ENCODE measurements at places on chromosomes 16 and 17.

DNA sequence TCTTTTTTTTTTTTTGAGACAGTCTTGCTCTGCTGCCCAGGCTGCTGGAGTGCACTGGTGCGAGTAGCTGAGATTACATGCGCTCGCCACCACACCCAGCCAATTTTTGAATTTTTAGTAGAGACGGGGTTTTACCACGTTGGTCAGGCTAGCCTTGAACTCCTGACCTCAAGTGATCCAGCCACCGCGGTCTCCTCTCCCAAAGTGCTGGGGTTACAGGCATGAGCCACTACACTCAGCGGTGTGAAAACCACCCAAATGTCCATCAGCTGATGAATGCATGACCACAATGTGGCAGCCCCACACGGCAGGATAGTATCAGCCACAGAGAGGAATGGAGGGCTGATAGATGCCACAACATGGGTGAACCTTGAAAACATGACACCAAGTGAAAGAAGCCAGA, 2.1 kb downstream of the P2RX5 start:
- peak; percentile 69 for DNase-seq

DNA sequence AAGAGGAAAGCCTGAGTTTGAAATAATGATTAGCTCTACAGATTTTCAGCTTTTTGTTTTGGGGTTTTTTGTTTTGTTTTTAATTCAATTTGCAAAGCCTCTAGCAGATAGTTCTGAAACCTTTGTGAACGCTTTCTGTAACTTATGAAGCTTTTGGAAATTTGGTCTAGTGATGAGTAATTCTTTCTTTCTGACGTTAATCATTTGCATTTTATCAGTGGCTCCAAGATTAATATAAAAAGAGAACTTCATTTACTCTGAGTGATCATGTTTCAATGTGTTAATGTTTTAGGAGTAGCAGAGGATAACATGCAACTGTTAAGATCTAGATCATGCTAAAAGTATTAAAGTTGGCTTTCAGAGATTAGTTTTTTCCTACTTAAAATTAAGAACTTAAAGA, 160.3 kb upstream of the TBX2 start:
- DNase-seq, result no peak

DNA sequence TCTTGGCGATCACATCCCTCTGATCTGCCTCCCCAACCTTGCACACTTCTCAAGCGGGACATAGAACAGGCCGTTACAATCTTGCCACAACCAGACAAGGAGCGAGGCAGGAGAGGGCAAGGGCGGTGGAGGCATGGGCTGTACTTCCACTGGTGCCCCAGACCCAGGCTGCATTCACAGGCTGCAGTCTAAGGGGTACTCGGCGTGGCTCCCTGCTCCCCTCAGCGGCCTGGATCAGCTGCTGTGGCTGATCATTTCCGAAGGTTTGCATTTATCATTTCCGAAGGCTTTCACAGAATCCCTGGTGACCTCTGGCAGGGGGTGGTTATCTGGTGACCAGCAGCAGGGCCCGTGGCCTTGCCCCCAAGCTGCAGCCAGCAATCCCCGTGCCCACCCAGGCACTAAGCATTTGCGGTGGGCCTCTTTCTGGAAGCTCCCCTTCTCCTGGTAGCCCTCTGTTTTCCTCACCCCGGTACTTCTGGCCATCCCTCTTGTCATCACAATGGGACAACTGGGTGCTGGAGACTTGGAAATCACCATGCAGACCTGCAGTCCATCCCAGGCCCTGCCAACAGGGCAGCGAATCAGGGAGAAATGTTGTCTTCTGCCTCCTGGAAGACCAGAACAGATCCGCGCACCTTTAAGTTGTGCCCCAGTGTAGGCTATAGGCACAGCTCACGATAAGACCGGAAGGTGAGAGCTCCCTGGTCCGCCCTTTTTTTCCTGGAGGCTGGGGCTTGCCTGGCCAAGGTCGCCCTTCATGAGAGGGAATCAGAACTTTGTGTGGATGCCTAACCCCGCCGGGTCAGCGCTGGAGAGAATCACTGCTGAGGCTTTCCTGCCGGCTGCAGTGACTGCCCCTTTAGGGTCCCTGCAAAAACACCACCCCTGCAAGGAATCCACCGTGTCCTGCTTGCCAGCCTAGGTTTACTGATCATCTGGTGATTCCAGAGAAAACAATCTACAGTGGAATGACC, 1739.1 kb downstream of the TP53TG3F start:
- no peak for DNase-seq

- DNase-seq, result no peak
Observed at GRCh38 chr17:42475121-42475520, 16.4 kb downstream of the ATP6V0A1 start.

GRCh38 chr17:41683441-41684007, 5.2 kb upstream of the EIF1 start:
- DNase-seq, result no peak

DNA sequence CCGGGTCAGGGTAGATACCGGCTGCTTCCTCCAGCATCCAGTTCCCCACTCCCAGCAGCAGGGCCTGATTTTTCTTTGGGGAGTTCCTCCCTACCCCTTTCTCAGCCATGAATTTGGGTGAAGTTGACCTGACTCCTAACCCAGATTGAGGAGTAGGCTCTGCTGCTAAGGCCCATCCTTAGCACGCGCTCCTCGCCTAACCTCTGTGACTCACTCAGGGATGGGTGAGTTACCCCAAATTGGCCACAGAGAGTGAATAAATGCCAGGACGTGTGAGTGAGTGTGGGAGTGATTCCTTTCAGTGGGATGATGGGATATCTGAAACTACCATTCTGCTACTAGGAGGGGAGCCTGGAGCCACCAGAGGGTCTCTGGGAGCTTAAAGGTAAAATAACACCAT, 28.9 kb upstream of the ABCC12 start:
- DNase-seq, result no peak

DNA sequence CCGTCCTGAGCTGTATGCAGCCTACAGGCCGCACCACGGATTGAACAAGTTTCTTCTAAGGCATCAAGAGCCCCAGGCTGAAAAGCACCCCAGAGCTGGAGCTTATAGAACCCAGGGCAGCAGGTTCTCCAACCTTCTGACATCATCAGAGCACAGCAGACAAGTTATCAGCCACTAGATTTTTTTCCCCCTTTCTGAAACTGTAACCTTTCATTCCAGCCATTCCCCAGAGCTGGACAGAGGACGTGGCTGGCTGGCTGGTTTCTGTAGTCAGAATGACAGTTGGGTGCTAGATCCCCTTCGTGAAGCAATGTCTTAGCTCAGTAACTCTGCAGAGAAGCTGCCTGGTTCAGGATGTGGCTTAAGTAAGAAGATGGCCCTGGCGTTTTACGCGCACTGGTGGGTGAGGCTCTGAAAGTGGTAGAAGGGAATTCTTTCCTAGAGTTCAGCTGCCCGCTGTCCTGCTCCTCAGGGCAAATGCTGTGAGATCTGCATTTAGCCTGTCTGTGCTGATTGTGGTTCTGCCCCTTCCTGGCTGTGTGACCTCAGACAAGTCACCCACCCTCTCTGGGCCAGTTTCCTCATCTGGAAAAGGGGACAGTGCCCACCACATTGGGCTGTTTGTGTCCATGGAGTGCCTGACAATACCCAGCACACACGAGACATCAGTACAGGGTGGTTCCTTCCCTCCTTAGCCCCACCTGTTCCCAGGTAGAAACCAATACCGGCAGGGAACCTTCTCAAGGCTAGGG, 9.1 kb downstream of the DEXI start:
- DNase-seq, result no peak

GRCh38 chr16:800834-801511, 439 bp upstream of the GNG13 start:
- no peak for DNase-seq

DNA sequence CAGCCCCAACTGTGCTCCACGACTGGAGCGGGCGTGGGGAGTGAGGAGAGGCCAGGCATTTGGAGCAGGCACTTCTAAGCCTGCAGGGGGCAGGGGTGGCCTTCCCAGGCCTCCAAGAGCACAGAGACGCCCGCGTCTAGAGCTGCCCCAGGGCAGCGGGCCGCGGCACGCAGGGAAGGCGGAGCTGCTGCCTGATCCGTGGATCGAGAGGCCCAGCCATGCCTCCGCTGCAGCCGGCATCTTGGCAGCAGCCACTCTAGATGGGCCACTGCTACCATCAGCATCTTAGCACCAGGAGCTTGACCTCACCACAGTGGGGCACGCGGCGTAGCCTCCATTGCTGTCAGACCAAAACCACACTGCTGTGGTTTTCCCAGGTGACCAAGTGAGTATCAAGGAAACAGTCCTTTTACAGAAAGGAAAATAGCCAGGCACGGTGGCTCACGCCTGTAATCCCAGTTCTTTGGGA, 20.4 kb upstream of the WDR45B start:
- peak; percentile 25 for DNase-seq

DNA sequence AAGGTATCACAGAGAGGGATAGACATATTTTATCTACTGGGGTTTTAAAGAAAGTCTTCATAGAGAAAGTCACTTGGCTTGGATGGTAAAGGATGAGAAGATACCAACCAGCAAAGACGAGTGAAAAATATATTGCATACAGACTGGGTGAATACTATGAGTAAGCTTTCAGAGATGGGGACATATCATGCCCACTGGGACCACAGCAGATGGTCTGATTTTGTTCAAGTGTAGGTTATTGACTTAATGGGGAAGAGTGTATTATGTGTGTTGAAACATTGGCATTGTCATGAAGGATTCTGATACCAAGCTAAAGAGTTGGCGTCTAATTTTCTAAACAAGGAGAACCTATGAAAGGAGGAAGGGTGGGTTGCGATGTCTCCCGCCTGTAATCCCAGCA, 13.8 kb upstream of the MMD start:
- no peak for DNase-seq

GRCh38 chr17:10036511-10037061, 131.5 kb upstream of the RCVRN start:
- DNase-seq, result no peak

- no peak for DNase-seq
Observed at GRCh38 chr17:6492892-6493674, 48.8 kb downstream of the PIMREG start.

DNA sequence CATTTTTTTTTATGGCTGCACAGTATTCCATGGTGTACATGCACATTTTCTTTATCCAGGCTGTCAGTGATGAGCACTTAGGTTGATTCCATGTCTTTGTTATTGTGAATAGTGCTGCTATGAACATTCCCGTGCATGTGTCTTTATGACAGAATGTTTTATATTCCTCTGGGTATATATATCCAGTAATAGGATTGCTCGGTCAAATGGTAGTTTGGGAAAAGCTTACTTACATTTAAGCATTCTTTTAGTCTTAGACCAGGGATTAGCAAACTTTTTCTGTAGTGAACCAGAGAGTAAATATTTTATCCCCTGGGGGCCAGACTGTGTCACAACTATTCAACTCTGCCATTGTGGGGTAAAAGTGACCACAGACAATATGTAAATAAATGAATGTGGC, 40.2 kb downstream of the MED13 start:
- DNase-seq, result no peak

DNA sequence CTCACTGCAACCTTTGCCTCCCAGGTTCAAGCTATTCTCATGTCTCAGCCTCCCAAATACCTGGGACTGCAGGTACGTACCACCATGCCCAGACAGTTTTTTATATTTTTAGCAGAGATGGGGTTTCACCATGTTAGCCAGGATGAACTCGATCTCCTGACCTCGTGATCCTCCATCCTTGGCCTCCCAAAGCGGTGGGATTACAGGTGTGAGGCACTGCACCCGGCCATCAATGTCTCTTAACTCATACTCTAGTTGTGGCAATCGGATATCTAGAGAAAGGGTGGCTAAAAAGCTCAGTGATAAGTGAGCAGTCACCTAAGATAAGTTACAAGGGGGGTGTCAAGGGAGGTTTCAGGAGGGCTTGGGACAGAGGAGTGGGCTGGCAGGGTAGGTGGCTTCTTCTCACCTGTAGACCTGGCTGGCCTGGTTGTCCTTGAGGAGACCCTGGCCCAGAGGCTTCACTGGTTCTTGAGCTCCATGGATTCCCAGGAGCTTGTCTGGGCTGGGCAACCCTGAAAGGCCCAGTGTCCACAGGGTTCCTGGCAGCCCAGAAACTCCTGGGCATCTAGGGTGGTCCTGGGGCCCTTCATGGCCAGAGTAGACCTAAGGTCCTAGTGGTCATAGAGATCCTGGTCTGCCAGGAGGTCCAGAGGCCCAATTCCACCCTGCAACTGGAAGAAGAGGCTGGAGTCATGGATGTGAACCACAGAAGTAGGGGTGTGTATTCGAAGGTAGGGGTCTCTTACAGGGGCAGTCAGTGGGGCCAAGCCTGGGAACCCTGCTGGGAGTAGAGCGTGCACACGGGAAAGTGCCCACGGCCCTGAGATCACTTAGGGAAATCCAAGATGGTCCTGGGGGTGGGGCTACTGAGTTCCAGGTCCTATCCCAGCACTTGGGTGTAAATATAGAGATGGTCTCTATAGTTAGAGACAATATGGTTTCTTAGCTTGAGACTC, 12.7 kb upstream of the IGFBP4 start:
- DNase-seq, result no peak

DNA sequence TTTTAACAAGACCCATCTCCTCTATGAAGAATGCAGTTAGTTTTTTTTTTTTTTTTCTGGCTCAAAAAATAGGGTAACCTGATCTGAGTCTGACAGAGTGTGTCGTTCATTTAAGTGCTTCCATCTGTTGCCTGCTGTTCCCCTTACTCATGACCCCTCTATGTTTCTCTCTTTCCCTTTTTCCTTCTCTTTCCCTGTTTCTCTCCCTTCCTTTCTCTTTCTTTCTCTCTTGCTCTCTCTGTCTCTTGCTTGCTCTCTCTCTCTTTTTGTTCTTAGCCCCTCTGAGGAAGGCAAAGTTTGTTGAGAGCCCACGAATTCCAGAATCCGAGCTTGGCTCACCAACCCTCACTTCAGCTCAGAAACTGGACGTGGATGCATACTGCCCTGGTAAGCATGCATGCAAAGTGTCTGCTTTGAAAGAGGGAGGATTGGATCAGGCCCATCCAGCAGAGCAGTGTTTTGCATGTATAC, 185.0 kb downstream of the TANC2 start:
- no peak for DNase-seq

GRCh38 chr17:74864866-74865395, 5.2 kb upstream of the GRIN2C start:
- peak; percentile 45 for DNase-seq

- no peak for DNase-seq
Observed at GRCh38 chr17:28996554-28997096, 9.2 kb downstream of the SEZ6 start.

DNA sequence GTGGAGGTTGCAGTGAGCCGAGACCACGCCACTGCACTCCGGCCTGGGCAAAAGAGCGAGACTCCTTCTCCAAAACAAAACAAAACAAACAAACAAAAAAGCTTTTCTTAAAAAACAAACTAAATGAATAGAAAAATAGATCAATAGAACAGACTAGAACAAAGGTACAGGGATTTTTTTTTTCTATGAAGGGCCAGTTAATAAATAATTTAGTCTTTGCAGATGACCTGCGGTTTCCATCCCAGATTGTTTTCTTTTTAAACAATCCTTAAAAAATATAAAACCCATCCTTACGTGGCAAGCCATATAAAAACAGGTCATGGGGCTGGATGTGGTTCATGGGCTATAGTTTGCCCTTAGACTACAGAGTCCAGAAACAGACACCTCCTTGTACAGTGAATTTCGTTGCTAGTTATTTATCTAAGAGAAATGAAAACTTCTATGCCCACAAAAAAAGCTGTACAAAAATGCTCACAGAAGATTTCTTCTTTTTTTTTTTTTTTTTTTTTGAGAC, 45.4 kb downstream of the CREBBP start:
- no peak for DNase-seq

Data from stimulated activated CD8-positive, alpha-beta memory T cell treated with anti-CD3 and anti-CD28 coated beads, Interleukin-7, amount 100 ng/mL, for 48 hours (primary cell).